ENCODE measurements at places on chromosomes 13 and 19.
A peak's percentile ranks its signal among the peaks of the same experiment; 100 is the strongest.

GRCh38 chr13:35954207-35954560 is 177.0 kb downstream of the DCLK1 start:
- DNase-seq: no peak

GRCh38 chr13:24228852-24229458 is 68.4 kb downstream of the SPATA13 start:
- peak; percentile 60 for DNase-seq

GRCh38 chr13:113152984-113153809 is 5.3 kb upstream of the PROZ start:
- no peak for DNase-seq

GRCh38 chr19:28023064-28023463 is 1189.9 kb downstream of the UQCRFS1 start:
- no peak for DNase-seq

DNA sequence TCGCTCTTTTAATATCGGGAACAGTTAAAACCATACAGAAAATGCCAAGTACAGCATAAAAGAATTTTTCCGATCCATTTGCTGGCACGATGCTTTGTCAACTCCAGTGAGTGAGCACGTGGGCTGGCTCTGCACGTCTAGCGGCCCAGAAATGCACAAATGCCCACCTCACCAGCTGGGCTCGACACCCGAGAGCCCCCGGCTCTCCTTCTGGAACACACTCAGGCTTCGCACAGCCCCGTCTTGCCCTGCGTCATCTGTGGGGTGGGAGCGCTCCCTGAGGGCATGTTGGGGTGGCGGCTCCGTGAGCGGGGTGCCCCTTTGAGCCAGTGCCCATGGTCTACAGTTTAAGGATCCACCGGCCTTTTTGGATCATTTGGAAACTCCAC is 24.5 kb downstream of the ATP4B start:
- DNase-seq: no peak

GRCh38 chr13:37966266-37966665 is 96.7 kb upstream of the TRPC4 start:
- no peak for DNase-seq

DNA sequence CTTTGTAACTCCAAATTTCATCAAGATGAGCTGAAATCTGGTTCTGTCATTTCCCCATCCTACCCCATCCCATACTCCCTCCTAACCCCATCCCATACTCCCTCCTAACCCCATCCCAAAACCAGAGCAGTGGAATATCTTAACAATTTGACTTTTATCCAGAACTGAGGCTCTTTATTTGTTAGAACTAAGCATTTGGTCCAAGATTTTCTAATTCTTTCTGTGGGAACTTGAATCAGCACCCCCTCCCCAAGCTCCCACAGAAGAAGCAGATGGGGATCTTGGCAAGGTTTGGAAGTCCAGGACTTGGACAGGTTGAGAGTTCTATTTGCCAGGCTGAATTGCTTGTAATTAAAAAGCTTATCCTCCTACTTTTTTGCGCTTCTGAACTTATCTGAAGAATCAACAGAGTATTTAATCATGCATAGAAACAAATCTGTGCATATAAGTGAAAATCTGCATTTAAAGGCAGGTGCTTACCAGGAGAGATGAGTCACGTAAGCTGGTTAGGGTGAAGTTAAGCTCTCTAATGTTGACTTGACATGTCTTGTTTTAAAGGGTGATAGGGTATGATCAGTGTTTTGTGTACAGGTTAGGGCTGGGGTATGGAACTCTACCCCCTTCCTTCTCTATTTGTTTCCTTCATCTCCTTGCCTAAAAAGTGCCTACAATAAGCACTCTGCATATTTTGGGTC is 111.1 kb downstream of the COG6 start:
- no peak for DNase-seq

DNA sequence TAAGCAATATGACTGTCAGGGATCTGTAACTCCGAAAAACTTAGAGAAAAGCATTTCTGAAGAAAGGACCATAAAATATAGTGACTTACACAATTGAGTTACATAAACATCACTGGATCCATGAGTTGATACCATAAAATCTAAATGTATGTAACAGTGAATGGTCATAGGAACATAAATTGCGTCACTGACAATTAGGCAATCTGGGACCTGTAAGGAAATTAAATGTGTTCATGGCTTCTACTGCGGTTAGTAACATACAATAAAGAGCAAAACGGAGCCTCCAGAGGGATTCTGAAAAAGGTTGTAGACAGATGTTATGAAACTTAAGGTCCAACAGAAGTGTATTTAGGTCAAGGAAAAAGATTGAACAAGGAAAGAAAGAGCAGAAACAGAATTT is 27.1 kb downstream of the POU4F1 start:
- DNase-seq: no peak

DNA sequence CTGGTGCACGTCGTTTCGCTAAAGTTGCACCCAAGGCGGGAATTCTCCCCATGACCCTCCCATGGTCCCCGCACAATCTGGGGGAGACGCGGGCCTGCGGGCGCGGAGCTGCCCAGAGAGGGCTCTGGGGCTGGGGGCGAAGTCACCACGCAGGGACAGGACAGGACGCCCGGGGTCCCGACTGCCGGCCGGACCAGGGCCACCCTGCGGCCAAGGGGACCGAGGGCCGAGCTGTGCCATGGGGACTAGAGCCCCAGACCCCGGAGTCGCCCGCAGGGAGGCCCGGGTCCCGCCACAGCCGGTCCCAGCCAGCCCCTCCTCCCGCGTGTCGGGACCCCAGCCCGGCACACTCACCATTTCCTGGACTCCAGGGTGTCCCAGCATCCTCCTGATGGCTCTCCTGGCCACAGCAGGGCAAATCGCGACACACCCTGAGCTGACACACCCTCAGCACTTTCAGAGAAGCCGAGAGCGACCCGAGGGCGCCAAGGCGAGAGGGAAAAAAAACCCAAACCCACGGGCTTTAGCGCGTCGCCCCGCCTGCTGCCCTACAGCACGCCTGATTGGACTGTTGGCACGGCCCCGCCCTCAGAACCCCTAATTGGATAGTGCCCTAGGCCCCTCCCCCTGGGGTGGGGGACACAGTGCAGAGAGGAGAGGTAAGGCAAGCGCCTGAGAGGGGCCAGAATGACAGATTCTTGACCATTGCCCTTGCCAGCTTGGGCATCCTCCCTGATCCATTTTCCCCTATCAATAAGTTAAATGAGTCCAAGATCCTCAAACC is 28.6 kb downstream of the ZNF44 start:
- DNase-seq: no peak

DNA sequence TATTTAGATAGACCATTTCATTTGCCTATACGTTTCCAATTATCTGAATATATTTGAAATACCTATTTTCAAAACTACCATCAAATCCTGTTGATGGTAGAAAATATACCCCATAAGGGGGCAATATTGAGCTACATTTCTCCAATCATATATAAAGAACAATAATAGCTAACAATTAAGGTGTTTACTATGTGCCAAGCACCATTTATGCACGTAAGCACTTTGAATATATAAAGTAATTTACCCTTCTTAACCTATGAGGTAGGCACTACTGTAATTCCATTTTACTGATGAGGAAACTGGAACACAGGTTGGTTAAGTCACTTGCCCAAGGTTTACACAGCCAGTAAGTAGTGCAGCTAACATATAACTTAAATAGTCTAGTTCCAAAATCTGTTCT is 79.2 kb downstream of the UBL3 start:
- DNase-seq: no peak

DNA sequence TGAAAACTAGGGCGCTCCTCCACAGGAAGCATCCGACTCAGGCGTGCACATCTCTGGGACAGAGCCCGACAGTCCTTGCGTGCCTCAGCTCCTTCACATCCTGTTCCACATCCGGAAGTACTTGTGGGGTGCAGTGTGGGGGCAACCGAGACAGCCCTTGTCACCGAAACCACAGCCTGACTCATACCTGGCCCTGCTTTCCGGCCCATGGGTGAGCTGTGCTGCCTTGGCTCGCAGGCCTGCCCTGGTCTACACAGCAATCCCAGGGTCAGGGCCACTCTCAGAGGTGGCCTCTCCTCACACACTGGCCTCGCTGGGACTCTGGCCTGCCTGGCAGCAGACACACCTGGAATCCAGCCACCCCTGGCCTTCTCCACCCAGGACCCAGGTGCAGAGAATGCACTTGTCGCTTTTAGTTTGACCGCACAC is 100.4 kb downstream of the STK24 start:
- DNase-seq: peak; percentile 94

DNA sequence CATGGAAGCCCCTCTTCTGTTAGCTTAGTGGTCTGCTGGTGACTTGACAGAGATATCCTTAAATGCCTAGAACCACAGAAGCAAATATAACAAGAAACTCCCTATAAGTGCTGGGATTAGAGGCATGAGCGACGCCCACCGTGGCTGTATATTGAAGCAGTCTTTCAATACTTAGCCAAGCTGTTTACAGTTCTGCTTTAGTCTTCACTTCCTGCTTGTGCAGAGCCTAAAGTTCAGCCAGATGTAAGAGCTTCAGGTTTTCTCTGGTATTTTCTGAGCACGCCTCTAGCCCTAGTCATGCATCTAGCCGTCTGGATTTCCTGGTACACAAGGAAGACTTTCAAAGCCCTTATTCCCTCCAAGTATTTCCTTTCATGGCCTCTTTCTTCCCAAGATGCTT is 28.5 kb downstream of the TRPM4 start:
- DNase-seq: peak; percentile 6

DNA sequence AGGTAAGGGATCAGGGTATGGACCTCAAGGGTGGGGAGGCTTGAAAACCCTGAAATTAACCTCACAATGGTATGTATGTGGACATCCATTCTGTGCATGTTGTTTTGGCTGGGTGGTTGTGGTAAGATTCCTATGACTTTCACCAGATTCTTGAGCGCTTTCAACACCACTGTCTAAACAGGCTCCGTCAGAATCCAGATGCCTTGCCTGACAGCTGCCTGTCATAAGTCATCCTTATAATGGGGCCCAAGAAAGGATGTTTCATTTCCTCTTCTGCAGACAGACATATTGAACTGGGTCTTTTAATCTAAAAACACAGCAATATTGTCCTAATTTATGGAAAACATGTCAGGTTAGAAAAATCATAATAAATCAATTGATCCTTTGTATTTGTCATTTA is 41.3 kb downstream of the ALOX5AP start:
- no peak for DNase-seq

GRCh38 chr13:108957369-108958012 is 328.1 kb downstream of the MYO16 start:
- DNase-seq: no peak

GRCh38 chr19:9061879-9062278 is 25.0 kb upstream of the OR1M1 start:
- DNase-seq: no peak

- DNase-seq: no peak
Observed at GRCh38 chr19:18194554-18195238, 1.7 kb downstream of the MPV17L2 start.

- DNase-seq: no peak
Observed at GRCh38 chr13:109355875-109356434, 430.4 kb downstream of the IRS2 start.

DNA sequence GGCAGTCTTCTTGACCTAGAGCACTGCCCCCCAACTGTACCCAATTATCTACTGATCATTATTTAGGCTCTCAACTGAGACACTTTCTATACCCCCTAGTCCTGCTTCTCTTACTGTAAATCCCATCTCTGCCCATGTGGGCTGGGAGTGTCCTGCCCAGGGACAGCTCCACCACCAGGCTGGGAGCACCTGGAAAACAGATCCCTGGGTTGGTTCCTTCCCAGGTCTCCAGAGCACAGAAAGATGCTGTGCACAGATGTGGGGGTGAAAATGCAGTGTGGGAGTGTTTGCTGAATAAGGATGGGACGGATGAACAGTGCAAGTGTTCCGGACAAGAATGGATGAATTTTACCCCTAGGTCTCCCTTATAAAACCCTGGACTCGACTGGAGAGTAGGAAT is 12.7 kb downstream of the CYP4F2 start:
- DNase-seq: no peak

- DNase-seq: no peak
Observed at GRCh38 chr13:53560556-53560955, 531.9 kb downstream of the OLFM4 start.

DNA sequence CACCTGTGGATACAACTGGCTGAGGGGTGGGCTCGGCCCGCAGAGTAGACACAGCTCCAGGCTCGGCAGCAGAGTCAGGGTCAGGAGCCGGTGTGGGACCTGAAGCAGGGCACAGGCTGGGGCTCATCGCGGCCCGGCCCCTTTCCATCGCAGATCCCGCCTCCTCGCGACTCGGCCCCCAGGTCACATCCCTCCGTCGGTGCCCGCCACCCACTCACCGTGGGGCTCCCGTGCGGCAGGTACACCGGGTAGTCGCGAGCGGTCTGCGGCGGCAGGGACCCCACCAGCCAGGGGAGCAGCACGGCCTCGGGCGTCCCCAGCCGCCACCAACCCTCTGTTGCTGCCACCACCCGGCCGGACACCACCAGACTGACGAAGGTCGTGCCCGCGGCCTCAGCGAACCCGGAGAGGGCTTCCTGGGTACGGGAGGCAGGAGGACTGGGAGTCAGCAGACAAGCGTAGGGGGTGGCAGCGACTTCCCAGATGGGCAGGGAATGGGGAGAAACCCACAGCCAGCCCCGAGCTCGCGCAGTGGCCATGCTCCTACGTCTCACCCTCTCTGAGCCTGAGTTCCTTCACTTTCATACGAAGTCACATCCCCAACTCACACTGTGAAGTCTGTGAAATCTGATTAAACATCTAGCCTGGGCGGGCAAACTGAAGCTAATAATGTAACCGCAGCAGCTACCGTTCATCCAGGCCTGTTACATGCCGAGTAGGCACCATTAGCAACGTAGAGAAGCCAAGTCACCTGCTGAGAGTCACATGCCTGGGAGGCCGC is 3.7 kb downstream of the FUZ start:
- no peak for DNase-seq

DNA sequence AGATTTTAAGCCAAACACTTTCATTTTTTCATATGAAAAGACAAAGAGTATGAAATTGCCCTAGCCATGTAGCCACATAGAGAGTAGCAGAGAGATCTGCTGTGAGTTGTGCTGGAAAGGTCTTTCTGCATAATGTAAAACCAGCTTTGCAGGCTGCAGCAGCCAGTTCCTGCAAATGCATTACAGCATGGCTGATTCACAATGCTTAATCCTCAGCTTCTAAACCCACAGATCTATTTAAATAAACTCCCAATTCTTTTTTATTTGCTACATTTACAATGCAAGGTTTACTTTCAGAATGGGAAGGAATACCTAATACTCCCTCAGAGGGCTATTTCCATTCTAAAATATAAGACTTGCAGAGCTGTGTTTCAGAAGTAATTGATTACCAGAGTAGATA is 185.6 kb upstream of the STARD13 start:
- DNase-seq: no peak

GRCh38 chr19:58107778-58108545 is 9.9 kb upstream of the ZSCAN18 start:
- no peak for DNase-seq

- no peak for DNase-seq
Observed at GRCh38 chr13:98751861-98752466, 508 bp downstream of the SLC15A1 start.

- DNase-seq: no peak
Observed at GRCh38 chr19:6074709-6075403, 35.4 kb downstream of the RFX2 start.

GRCh38 chr19:38877781-38878574 is at the start of gene RINL:
Gene RINL (minus strand): TSS chr19:38878275. CDS start chr19:38876742, 1,533 bp downstream.
- peak; percentile 85 for DNase-seq
